Lower leg skin (tissue), 4 donors: ENCODE measurements at places on chromosomes 11 and 22. TPM values are rescaled to one million over a fixed set of nuclear protein-coding genes. Genes with fewer than 3 reads are reported as not detected.

GRCh38 chr22:28714043-28714628 is 27.5 kb downstream of the CHEK2 start:
- no peak for DNase-seq

DNA sequence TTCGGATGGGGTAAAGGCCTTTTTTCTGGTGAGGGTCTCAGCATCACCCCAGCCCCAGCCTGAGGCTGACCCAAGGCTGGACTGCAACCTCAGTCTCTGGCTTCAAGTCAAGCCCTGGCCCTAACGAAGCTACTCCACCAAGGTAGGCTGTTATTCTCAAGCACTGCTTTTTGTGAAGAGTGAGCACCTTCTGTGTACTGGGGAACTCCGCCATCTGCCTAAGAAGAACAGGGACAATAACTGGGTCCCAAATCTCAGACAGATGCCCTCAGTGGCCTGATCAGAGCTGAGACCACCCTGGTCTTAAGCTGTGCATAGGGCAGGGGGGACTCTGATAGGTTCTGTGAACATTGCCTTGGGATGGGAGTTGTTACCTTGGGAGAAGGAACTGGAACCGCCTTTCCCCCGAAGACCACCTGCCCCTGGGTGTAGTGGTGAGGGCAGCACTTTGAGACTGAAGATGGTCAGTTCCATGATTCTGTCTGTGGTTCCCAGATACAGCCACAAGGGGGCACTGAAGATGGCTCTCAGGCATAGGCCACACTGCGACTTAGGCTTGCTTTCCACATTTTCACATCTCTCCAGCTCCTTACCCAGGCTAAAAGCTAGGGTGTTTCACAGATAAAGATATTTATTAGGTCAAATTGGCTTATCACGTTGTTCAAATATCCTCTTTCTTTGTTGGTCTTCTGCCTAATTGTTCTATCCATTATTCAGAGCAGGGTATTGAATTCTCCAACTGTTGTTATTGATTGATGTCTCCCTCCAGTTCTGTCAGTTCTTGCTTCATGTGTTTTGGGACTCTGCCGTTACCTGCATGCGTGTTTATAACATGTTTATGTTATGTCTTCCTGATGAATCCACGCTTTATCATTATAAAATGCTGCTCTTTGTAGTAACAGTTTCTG is 11.8 kb upstream of the UVRAG start:
- peak; percentile 95 for DNase-seq

DNA sequence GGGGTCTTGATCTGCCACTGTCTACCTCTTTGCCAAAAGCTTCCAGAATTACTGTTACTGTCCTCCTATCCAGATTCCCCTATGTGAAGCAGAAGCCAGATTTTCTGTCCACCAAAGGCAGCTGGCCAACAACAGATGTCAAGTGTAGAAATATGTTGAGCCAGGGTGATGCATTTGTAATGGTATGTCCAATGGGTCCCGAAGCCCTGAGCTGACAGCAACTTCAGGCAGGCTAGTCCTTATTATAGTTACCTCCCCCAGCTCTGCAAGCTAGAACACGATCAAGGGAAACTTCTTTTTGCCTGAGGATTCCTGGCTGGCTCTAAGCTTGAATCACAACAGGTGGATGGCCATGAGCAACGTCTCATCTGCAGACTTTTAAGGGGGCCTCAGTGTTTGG is 10.2 kb downstream of the PAMR1 start:
- DNase-seq = no peak

GRCh38 chr11:1917523-1918435 is 1.7 kb upstream of the TNNT3 start:
- DNase-seq = no peak

SLC22A12 gene
- not detected for total RNA-seq

PKP3 gene
- 827 TPM for total RNA-seq

DNA sequence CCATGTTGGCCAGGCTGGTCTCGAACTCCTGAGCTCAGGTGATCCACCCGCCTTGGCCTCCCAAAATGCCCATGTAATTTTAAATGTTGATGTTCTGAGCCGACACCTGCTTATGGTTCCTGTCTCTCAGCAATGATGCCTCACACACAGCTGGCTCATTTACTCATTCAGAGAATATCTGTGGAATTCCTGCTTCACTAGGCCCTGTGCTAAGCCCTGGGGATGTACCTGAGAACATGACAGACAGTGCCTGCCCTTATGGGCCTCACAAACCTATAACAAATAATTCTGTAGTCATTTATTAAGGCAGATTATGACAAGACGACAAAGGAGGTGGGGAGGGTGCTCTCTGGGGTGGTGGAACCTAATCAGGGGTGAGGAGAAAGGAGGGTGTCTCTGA is 93.7 kb downstream of the PRR5L start:
- DNase-seq = no peak

DNA sequence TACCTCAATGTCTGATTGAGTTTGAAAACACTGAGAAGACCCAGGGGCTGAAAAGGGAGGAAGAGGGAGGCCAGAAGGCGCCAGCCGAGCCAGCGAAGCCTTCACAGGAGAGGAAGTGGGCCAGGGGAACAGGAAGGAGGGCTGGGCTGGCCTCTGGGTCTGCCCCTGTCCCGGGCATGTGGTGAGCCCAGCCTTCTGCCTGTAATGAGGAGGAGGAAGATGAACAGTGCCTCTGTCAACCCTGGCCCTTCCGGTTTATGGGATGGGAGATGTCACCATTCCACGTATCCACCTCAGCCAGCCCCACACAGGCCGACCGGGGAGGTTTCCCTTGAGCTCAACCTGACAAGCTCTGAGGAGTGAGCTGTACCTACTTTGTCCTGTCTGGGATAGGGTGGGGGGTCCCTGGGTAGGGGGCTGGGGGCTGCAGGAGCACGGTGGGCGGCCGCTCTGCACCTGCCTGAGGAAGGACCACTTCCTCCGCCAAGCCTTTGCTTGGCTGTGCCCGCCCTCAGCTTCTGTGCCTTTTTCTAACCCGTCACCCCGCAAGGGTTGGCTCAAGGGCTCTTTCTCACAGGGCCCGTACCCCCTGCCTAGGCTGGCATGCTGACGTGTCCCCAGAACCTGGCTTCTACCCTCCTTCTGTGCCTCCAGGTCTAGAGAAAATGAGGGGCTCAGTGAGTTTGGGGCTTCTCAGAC is 2.0 kb downstream of the PARVG start:
- DNase-seq = peak; percentile 48

C22orf42 gene
- total RNA-seq = not detected

DNA sequence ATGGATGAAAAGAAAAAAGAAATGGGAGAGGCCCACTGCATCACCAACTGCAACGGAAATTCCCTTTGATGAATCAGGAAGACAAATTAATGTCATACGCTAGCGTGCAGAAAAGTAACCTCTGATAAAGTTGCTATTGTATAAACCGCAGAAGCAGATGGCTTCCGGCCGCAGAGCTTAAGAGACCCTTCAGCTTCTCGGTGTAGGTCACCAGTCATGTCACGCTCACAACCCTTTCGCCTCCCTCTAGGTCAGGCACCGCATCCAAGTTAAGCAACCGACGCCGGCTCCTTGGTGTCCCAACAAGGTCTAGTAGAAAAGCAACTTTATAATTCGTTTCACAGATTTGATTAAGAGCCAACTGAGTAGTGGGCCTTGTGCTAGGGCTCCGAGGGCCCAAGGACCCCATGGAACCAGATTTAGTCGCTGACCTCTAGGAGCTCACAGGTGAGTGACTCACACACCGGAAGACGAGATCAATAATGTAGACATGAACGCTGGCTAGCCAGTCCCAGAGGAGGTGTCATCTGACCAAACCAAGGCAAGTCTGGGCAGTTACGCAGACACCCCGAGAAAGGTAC is 1.2 kb upstream of the ZFP91 start:
- peak; percentile 93 for DNase-seq

GRCh38 chr11:78922859-78923625 is 348.4 kb upstream of the NARS2 start:
- DNase-seq = no peak

GRCh38 chr11:74139151-74139918 is 31.5 kb downstream of the C2CD3 start:
- no peak for DNase-seq

ADM2 gene
- total RNA-seq = 0.19 TPM

DNA sequence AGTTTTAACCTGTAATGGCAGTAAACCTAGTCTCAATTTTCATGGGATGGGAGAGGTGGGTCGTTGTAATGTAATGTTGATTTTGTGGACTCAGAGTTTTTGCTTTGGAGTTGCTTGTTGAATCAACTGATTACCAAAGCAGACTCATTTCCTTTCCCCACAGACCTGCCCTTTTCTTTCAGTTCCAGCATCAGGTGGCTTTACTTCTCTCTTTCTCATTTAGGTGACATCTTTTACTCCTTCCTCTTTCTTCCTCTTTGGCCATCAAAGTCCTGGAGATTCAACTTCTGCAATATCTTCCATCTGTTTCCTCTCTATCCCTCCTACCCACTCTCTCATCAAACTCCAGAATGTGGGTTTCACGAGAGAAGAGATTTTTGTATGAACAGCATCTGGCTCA is 313.9 kb downstream of the TMEM135 start:
- DNase-seq = no peak

DNA sequence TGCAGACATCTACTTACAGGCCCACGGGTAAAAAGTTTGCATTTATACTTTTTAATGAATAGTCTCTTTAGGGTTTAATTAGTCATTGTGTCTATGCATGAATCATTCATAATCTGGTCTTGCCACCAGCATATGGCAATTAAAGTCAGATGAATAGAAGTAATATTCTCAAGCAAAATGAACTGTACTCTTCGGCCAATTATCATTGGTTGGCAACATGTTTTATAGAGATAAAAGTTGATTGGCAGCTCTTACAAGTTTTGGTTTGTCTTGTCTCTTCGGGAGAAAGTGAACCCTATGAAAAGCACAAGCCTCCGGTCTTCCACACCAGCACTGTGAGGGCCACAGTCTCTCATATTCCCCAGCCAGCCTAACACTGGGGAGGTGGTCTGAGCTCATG is 97.8 kb downstream of the OSBP2 start:
- DNase-seq = no peak

HEPACAM gene
- 1.9 TPM for total RNA-seq
